ENCODE measurements at places on chromosomes 3 and 15.

- DNase-seq: no peak
Observed at GRCh38 chr15:44101944-44102343, 93.1 kb downstream of the FRMD5 start.

GRCh38 chr15:29571792-29572431, 250.4 kb downstream of the TJP1 start:
- DNase-seq: no peak

- no peak for DNase-seq
Observed at GRCh38 chr15:89912145-89912673, 543 bp downstream of the ARPIN start.

DNA sequence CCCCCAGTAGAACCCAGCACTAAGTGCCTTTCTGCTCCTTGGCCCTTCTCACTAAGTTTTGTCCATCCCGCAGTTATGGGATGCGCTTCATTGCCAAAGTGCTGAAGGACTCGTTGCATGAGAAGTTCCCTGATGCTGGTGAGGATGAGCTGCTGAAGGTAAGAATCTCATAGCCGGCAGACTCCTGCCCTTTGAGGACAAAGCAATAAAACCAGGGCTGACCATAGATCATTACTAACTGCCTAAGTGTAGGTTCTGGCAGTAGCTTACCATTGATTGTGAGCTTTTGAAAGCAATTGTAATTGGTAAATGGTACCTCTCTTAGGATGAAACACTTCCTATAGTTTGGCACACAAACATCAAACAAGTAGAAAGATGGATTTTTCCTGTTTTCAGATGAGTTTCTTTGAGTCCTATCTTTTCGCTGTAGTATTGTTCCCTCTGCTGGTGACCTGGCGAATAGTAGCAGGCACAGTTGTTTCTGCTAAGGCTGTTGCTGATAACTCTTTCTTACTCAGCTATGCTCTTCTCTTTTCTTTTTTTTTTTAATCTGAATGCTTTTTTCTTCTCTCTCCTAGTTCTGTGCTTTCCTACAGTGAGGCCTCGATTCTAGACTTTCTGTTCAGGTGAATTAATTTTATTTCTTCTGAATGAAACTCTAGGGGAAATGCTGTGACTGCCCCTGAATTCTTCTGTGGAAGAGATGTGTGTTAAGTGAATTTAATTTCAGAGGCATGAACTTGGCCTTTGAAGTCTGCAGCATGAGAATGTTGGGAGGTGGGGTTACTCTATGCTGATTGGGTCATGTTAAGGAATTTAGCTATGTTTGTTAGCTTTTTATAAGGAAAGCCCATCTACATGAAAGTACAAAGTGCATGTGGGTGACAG, 47.4 kb upstream of the CRTC3 start:
- no peak for DNase-seq

GRCh38 chr15:64600794-64601193, 140.4 kb downstream of the ZNF609 start:
- no peak for DNase-seq

DNA sequence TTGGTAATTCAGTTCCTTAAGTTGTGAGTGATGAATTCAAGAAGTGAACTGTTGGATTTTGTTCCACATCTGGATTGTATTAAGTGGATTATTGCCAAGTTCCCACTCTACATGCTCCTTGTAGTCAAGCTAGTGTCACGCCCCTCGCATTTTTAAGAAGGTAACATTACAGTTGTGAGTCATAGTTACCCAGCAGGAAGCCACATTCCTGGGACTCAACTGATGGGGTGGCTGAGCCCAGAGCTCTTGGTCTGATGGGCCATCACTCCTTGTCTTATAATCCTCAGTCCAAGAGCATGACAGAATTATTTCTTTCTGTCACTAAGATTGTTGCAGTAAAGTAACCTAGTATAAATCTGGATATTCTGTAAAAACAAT, 102.7 kb downstream of the PTPRG start:
- DNase-seq: no peak

- DNase-seq: no peak
Observed at GRCh38 chr3:143063018-143063417, 56.6 kb upstream of the CHST2 start.

DNA sequence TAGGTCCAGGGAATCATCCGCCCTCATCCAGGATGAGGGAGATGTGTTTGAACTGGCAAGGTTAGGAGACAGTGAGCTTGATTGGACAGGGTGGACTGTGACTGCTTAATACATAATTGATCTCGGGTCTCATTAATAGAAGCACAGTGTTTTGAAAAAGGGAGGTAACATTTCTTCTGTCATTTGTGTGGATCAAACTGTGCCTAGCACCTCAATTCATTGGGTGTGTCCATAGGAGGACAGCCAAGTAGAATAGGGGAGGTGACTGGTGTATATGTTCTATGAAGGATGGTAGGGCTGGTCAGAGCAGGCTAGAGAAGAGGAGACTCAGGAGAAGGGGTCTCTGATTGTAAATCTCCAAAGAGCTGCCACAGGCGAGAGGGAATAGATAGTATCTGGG, 2.8 kb upstream of the INSYN1 start:
- no peak for DNase-seq

GRCh38 chr3:54476891-54477290, 354.5 kb downstream of the CACNA2D3 start:
- no peak for DNase-seq

Measured in stimulated activated CD8-positive, alpha-beta memory T cell treated with anti-CD3 and anti-CD28 coated beads, Interleukin-4, amount 100 ng/mL, for 4 hours (primary cell).